Sigmoid colon (tissue), 7 donors: ENCODE measurements at places on chromosomes 2 and 18. TPM values are rescaled to one million over a fixed set of nuclear protein-coding genes. Genes with fewer than 3 reads are reported as not detected.

DNA sequence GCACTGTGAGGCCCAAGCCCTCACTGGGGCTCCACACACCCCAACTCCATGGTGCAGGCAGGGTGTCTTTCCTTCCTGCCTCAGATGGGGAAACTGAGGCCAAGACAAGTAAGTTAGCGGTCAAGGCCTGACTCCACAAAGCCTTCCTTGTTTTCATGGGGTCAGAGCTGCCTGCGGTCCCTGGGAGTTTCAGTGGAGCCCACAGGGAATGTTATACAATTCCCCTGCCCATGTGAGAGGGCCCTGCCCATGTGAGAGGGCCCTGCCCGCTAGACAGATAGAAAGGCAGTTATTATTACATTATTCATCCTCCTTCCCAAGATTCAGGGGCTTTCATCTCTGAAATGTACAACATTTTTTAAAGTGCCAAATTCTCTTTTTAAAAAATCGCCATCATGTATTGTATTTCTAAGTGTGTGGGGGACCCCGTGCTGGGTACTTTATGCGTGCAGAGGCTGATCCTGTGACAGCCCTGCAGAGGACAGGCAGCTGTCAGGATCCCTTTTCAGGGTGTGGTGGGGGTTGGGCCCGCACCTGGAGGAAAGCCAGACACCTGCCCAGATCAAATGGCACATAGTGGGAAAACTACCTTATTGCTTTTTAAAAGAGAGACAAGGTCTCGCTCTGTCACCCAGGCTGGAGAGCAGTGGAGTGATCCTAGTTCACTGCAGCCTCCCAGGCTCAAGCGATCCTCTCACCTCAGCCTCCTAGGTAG, 23.4 kb downstream of the FBLN7 start:
- DNase-seq, result no peak

GRCh38 chr2:138391946-138392345, 109.6 kb upstream of the SPOPL start:
- DNase-seq, result no peak

DNA sequence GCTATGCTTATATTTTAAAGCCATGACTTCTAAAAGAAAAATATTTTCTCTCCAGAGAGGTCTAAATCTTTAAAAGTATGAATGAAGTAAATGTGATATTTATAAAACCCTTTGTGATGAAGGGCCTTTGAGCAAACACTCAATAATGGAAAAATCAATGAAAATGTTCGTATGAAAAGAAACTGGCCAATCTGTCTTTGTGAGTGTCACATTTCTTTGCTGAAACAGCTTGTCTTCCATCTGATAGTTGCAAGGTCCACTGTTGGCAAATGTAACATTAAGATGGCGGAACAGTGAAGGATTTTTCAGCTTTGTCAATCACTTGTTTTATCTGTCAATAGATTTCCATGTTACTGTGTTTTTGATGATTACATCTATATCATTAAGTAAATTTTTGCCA, 162.9 kb upstream of the GATA6 start:
- no peak for DNase-seq

The IL1RL2 gene
- 0.27 TPM for total RNA-seq

DNA sequence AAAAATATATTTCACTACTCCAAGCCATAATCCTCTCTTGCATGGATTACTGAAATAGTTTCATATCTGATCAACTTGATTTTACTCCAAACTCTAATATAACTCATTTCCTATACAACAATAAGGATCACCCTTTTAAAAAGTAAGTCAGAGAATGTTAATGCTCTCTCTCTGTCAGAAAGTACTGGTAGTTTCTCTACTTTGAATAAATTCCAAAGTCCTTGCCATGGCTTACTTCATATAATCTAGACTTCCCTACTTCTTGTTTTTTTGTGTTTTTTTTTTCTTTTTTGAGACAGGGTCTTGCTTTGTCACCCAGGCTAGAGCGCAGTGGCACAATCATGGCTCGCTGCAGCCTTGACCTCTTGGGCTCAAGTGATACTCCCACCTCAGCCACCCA, 36.2 kb downstream of the MAP3K2 start:
- DNase-seq, result no peak

DNA sequence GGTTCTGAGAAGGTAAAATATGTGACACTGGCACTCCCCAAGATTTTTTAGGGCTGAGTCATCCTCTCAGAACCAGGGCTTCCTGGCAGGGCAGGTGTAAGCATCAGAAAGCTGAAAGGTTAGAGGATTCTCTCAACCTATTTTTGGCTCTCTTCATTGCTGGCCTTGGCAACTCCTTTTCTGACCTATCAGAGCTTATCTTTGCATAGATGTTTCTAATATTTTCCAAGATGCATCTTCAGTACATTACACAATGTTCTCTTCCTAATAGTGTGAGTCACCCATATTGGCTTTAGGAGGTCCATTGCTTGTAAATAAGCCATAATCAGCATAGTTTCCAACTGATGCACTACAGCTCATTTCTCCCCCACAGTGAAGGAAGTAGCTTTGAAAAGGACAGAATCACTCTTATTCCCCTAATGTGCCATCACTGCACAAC, 2008.4 kb upstream of the PIK3C3 start:
- DNase-seq, result no peak

DNA sequence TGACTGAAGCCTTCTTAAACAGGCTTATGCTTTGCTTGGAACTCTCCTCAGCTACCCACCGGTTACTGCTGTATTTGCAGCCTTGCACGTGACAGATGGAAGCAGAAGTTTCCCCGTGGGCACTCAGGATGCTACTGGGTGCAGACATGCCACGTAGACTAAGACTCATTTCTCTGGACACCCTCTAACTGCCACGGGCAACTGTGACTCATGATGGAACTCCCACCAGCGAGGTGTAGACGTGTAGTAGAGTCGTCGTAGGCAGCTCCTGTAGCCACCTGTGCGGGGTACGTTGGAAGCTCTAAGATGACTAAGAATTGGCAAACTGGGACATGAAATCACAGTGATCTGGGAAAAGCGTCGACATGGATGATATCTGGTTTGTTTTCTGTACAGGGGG, 27.5 kb downstream of the TSHZ1 start:
- DNase-seq, result no peak

The BCL11A gene
- 16.3 TPM for total RNA-seq

GRCh38 chr2:16391986-16392385, 273.6 kb downstream of the CYRIA start:
- no peak for DNase-seq

DNA sequence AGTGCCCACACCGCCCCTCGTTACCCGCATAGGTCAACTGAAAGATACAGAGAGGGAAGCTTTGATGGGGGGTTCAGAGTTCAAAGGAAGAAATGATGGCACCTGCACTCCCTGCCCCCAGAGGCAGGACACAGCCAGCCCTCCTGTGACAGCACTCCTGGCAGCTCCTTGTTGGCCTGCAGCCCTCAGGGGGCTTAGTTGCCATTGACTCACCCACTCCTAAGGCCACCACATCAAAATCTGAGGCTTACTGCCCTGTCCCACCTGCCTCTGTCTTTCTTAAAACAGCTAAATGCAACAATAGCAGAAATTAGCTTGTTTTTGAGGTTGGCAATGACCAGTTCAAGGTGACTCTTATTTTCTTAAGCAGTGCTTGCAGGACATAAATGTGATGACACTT, 31.6 kb upstream of the SLC35F6 start:
- no peak for DNase-seq

DNA sequence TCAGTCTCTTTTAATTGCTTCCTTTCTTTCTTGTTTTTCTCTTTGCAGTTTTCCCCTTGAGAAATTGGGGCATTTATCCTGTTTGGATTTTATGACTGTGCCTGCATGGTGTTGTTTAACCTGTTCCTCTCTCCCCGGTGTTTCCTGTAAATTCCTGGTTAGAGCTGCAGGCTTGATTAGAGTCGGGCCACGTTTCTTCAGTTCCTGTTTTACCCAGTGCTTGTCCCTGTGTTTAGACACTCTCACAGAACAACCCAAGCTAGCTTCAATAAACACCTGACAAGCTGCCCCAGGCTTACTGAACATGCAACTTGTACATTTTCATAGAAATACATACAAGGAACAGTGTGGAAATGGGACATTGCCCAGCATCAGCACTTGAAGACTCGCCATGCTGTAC, 53.9 kb downstream of the NGEF start:
- DNase-seq, result no peak

GRCh38 chr2:146270618-146271017, 1574.2 kb upstream of the ACVR2A start:
- DNase-seq, result no peak

The TMEM178A gene
- 6.1 TPM for total RNA-seq

DNA sequence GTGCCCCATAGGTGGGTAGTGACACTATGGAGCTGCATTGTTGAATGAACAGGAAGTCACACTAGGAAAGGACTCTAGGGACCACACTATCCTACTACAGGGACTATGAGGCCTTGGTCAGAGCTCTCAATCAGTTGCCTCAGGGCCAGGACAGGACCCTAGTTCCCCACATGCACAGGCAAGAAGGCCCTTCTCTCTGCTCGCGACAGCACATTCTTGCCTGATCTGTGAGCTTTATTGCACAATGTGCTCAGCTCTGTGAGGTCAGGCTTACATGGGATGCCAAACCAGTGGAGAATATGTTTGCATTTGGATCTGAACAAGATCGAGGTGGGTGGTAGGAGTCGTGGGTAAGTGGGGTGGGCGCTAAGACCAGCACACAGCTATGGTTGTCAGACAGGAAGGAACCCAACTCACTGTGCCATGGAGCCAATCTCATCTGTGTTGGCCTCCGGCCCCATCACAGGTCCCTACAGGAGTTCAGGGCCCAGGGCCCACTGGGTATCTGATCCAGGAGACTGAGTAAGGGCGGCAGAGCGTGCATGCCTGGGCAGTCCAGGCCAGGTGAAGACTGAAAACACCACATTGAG, 8.0 kb downstream of the PCARE start:
- DNase-seq, result no peak

- no peak for DNase-seq
Observed at GRCh38 chr2:132403146-132403545, 13.5 kb upstream of the GPR39 start.

GRCh38 chr18:49021433-49022129, 70.8 kb upstream of the SMAD7 start:
- DNase-seq, result no peak

DNA sequence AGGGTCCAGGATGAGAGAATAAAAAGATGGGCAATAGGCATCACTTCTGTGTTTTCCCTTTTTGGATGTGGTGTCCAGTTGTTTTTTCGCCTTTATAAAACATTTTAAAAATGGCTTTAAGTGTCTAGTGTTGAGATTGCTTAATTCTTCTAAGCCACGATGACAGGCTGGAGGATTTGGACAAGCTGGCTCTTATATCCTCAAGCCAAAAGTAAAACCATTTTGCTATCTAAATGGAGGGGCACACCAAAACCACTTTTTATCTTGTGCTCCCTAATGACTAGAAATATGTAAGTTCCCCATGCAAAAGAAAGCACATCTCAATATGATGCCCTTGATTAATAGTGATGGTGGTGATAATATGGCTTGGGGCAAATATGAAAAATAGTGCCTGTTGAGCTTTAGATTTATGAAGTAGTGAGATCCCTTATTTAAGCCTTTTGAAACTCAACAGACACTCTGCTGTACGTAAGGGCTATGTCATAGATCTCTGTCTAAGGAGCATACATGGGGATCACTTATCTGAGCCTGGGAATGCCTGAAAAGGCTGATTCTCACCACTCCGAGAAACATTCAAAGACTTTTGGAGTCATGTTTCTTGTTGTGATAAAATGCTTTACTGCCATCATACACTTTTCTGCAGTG, 185.5 kb downstream of the KCNS3 start:
- DNase-seq, result no peak

DNA sequence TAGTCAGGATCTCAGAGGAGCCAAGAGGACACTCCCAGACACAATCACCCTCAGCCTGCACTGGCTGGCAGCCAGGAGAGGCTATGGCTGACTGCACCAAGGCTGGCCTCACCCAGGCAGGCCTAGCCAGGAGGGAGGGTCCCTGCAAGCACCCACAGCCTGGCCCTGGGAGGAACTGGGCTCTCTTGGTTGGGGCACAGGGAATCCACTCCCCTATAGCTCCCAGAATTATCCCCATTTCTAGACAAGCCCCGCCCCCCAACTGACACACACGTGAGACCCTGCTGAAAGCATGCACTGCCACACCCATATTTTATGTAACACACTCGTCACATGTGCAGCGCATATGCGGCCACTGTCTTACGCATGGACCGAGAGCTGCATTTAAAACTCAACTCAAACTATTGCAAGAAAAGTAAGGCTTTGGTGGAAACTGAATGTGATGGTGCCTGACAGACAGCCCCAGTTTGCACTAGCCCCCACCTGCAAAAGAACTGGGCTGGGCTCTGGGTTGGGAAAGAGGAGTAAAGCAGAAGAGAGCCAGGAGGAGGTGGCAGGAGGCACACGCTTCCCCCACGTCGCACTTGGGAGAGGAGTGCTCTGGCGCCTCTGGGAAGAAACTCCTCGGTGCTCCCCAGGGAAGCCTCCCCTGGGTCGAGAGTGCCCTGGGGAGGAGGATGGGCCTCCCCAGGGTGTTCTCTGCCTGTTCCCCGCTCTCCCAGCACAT, 28.9 kb upstream of the ARHGEF4 start:
- no peak for DNase-seq

DNA sequence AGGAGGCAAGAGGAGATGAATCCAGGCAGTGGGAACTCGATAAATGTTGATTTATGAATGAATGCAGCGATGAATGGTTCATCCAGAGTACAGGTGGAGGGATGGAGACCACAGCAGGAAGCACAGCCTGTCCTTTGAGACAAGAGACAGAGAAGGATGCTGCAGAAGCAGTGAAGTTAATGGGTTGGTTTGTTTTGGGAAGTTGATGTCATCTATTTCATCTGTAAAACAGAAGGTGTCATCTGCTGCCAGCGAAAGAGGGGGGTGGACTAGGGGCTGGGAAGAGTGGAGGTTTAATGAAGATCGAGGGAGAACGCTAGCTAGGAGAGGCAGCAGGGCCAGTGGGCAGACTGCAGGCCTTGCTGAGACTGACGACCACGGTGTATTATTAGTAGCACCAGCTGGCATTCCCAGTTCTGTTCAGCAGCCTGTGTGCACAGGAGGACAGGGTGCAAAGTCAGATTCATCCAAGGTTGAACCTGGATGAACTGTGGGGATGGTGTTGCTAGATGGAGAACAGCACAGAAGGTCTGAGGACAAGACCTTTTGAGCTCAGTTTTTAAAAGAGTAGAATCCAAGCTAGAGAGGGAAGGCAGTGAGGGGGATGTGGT, 120.3 kb upstream of the CAPN13 start:
- no peak for DNase-seq

GRCh38 chr18:29041976-29042375, 865.0 kb upstream of the CDH2 start:
- no peak for DNase-seq

DNA sequence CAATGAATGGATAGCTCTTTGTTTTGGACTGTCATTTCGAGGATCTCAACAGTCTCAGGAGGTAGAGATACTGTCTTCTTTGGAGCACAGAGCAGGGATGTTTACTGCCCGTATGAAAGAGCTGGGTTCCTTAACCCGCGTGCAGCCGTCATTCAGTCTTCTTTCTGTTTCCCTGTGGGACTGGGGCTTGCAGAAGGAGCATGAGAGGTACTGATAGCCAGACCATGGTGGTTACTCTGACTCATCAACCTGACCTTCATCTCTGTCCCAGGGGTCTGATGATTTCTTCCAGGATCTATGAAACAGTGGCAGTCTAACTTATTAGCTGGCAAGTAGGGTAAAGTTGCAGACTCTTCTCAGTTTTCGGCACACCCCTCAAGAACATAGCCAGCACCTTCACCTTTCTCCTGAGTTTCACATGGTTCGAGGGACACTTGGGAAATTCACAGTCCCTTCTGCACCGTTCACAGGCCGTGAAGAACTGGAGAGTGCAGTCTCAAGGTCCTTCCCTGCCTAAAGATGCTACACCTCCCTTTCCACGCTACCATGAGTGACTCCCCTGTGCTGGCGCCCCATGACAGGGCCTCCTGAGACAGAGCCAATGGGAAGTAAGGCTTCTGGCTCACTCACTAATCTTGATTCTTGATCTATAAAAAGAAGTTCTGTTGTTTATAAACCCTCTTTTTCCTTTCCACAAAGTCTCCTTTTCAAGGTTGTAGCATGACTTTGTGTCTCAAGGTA, 226.2 kb downstream of the MC4R start:
- DNase-seq, result no peak
